ENCODE measurements at places on chromosomes 2 and 18.
A peak's percentile ranks its signal among the peaks of the same experiment; 100 is the strongest.

DNA sequence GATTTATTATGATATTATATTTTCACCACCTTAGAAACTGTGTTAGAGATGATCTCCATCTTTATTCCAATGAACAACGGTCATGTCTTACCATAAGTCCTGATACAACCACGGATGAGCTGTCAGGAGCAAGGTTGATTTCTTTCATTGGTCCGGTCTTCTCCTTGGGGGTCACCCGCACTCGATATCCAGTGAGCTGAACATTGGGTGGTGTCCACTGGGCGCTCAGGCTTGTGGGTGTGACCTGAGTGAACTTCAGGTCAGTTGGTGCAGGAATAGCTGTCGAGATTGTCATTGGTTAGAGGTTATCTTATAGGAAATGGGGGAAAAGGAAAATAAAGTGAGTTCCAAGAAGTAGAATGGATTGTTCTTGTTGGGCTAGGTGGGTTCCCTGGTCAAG, 56.8 kb downstream of the FN1 start:
- DNase-seq: no peak

- no peak for DNase-seq
These were observed 18.7 kb downstream of the MEMO1 start for GRCh38 chr2:31992025-31992579.

GRCh38 chr2:72993147-72993932, 76.0 kb downstream of the EMX1 start:
- DNase-seq: no peak

DNA sequence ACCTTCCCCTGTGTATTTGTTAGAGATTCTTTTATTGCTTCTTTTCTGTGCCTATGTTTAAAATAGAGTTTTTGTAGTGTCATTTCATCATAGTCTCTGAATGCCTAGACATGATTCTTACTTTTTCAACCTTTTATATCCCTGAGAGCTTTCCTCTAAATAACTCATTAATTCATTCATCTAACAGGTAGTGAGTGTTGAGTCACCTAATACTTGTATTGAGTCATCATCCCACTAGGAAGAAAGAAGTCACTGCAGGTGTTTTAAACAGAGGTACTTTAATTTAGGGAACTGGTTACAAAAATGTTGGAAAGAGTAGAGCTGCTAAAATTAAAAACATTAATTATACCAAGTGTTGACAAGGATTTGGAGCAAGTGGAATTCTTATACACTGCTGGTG, 18.5 kb upstream of the NMS start:
- DNase-seq: no peak

DNA sequence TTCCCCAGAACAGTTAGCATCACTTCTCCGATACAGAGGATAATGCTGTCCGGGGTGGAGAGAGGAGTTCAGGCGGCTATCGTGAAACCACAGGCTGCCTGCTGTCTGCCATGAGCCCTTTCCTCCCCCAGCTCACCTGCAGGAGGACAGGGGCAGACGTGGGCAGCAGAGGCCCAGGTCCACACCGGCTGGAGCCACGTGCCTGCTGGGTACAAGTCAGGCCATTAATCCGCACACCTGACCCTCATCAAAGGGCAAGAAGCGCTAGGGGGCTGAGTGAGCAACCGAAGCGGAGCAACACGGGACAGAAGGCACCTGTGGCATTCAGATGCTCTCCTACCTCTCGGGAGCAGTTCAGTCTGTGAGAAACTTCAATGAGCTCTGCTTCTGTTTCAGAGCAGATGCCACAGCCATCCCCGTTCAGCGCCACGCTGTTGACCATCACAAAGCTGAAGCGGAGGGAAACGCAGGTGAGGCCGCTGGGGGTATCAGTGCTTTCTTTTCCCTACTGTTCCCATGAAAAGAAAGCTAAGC, 21.5 kb downstream of the MPPE1 start:
- no peak for DNase-seq

DNA sequence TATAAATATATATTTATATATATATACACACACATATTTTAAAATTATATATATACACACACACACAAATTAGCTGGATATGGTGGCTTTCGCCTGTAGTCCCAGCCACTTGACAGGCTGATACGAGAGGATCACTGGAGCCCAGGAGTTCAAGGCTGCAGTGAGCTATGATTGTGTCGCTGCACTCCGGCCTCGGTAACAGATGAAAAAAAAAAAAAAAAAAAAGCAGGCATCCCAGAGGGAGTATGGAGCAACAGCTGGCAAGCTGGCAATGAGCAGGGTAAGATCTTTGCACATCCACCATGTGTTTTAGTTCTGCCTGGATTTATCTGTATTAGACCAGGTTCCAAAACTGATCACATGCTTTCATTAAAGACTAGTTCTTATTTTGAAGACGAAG, 170.1 kb downstream of the MAP2 start:
- DNase-seq: no peak

DNA sequence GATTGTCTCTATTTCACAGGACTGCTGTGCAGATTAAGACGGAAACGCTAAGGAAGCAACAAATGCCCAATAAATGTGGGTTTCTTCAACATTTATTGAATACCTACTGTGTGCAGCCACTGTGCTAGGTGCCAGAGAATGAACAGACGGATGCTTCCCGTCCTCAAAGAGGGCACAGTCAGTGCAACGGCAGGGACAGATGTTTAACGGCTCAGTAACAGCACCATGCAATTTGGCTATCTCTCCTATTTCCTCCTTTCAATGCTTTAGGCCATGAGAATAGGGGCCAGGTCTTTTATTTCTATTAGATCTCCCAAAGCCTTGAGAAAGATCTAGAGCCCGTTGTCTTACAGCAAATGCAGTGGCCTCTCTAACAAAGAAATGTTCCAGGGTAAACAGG, 7.2 kb downstream of the EDAR start:
- no peak for DNase-seq

DNA sequence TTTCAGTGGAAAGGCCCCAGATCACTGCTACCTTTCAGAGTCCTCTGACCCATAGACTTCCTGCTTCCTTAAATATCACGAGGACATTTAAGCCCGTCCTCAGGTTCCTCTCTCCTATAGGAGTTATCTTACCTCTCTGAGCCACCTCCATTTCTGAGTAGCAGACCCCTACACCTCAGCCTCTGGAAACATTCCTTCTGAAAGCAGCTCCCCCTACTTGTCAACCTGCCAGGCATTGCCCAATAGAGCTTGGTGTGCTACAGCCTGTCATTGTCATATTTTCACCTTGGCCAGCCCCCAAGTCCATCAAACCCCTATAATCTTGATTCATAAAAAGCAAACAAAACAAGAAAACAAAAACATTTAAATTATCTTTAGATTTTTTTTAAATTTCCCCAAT, 717.9 kb upstream of the SLC8A1 start:
- DNase-seq: no peak

DNA sequence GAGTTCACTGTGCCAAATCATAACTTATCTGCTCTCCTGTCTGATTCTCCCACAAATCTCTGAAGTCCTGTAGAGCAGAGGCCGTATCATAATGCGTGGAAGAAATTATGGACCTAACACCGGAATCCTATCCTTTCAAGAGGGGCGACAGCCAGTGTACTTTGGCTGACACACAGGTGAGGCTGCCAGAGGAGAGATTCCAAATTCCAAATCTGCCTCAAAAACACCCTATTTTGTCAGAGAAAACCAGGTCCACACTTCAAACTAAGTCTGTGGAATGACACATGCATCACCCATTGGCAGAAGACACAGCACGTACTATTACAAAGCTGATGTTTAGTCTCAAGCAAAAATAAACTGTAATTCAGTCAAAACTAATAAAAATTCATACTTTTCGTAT, 139.2 kb upstream of the PID1 start:
- DNase-seq: no peak

DNA sequence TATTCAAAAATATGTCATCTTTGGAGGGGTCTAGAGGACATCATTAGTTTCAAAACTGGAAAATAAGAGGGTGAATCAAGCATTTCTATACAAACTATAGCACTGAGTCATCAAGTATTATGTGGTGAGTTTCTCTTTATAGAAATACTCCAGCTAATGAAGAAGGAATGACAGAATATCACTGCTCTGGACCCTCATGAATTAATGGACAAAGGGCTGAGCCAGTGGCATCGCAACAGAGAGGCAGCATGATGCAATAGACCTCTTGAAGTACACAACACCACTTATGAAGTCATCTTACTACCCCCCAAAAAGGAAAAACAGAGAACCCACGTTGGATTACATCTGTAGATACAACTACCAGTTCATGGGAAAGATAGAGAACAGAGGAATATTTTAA, 27.4 kb upstream of the EIF2AK3 start:
- no peak for DNase-seq

DNA sequence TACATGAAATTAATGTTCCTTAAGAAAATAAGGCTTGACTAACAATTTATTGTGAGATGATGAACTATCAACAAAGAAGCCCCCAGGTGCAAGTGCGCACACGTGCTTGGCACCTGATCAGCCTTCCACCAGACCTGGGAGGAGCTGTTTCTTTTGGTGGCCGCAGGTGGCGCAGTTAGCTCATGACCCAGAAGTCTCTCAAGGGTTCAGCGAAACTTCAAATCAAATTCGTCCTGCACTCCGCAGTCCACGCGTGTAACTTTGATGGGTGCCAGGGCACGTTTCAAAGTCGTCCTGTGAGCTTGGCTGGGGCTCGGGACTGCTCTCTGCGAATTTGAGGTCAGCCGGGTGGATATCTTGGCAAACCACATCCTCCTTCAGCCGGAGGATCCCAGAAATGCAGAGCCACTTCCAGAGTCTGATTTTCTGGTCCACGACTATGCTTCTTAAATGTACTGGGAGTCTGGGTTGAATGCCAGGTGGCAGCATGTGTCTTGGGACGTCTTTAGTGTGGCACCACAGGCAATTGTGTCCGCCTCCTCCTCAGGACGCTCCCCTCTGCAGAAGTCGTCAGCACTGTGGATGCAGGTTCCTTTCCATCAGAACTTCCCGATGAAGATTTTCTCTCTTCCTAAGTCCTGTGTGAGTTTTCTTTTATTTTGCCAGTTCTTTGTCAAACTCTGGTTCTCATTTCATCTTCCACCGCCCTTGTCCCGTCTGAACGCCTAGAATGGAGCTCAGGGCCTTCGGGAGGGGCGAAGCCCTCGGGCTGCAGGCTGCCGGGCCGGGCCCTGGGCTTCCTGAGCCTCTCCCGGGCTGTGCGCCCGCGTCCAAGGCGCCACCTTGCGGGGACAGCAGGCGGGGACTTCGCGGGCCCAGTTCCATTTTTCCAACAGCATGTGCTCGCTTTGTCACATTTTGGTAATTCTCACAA, 61.3 kb upstream of the RAPGEF4 start:
- no peak for DNase-seq

GRCh38 chr2:5077479-5078089, 614.6 kb upstream of the SOX11 start:
- no peak for DNase-seq

DNA sequence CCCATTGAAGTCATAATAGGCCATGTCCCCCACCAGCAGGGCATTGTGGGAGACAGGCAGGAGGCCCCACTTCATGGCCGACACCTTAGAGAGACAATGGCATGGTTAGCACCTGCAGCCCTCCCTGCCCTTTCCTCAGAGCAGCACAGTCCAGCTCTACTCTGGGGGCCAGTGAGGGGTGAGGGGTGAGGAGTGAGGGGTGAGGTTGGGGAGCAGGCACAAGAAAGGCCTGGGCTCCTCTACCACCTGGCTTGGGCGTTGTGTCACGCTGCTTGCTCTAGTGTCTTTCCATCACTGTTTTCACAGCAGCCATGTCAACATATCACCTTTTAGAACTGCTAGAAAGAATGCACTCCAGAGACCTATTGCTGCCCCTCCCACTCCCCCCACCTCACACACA, 77.2 kb downstream of the ADD2 start:
- DNase-seq: no peak

GRCh38 chr2:27211943-27212625, at the start of the genes ATRAID and SLC5A6:
TSS of gene ATRAID (plus strand) at chr2:27212041. CDS start at chr2:27212369, 328 bp downstream.
TSS of gene SLC5A6 (minus strand) at chr2:27212268. CDS start at chr2:27207650, 4,618 bp downstream.
- peak; percentile 52 for DNase-seq

- no peak for DNase-seq
These were observed 25.9 kb downstream of the BABAM2 start for GRCh38 chr2:27916293-27916995.

- DNase-seq: no peak
These were observed 27.6 kb downstream of the PLEKHB2 start for GRCh38 chr2:131132729-131133128.

- no peak for DNase-seq
These were observed 377.2 kb downstream of the CNTNAP5 start for GRCh38 chr2:124402274-124402673.

DNA sequence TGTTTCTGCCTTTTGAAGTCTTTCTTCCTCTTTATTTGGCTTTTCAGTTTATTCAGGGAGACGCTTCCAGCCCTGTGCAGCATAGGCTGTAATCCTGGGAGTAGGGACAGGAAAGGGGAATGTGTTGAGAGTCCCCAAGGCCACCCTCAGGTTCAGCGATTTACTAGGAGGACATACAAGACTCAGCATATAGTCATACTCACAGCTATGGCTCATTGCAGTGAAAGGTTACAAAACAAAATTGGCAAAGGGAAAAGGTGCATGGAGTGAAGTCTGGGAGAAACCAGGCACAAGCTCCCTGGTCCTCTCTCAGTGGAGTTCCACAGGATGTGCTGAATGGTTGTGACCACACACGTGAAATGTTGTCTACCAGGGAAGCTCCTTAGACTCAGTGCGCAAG, 49.6 kb upstream of the ZNF638 start:
- no peak for DNase-seq

- DNase-seq: no peak
These were observed 30.1 kb downstream of the TMEM18 start for GRCh38 chr2:647003-647560.

DNA sequence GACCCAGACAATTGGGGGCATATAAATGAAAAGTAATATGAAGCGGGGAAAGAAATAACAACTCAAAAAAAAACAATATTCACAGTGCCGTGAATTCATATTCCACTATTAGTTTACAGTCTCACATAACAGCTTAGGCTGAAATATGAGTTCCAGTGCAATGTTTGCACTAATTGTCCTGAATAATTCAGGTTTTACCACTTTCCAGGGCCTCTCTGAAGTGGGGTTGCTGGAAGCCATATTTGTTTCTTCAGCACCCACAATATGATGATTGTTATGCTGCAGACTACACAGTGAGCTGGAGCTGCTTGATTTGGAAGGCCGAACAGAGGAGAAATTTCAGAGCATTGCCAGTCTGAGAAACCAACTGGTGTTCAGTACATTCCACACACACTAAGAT, 894.5 kb upstream of the ACVR2A start:
- DNase-seq: no peak

DNA sequence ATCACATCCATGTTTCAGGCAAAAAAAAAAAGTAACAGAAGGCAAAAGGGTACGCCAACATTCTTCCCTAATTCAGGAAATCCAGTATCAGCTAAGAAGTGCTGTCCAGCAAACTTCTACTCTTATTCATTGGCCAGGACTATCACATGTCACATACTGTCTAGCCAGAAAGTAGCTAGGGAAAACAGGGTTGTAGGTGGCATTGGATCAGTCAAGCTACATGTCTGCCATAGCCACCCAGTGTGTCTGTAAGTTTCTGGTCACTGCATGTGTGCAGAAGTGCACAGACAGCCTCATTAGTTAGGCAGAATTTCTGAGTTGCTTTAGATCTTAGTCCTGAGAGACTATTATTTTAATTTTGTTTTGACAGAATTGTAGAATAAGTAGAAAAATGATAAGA, 465.3 kb upstream of the NRP2 start:
- no peak for DNase-seq

GRCh38 chr2:111623380-111623779, 260.6 kb downstream of the ANAPC1 start:
- no peak for DNase-seq
